ENCODE measurements at places on chromosomes 5 and 9.

DNA sequence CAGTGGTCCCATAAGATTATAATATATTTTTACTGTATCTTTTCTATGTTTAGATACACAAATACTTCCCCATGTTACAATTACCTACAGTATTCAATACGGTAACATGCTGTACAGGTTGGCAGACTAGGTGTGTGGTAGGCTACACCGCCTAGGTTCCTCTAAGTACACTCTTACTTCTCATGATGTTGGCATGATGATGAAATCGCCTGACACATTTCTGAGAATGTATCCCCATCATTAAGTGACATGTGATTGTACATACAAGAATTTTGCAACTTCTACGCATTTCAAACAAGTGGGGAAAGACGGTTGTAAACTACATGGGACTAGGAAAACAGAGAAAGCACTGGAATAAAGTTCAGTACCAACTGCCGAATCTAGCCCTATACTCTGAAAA is 53.3 kb downstream of the SETX start:
- DNase-seq: no peak

DNA sequence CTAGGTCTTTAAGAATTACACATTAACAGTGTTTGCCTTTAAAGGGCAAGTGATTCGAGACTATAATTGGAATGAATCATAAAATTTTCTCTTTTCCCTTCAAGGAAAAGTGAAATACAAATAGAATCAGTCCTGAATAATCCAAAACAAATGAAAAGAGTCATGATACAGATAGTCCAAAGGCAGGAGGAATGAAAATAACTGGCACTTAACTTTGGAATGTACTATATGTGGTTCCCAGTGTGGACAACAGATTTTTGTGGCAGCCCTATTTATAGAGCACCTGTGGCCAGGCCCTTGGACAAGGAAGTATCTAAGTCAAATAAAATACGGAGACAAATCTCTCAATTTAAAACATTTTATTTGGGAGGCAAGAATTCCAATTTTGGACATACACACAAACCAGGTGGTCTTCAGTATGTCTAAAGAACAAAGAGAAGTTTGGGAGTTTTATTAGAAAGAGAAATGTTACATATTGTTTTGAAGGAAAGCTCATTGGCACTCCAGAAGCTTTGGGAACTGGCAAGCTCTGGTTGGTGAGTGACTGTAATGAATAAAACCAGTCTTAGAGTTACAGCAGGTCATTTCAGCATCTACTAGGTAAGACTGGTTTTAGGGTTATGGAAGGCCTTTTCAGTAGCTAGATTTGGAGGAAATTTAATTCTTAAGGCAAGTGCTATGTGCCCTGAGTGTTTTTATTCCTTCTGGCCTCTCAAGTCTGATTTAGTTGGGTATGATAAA is 116.0 kb upstream of the PAM start:
- DNase-seq: no peak

DNA sequence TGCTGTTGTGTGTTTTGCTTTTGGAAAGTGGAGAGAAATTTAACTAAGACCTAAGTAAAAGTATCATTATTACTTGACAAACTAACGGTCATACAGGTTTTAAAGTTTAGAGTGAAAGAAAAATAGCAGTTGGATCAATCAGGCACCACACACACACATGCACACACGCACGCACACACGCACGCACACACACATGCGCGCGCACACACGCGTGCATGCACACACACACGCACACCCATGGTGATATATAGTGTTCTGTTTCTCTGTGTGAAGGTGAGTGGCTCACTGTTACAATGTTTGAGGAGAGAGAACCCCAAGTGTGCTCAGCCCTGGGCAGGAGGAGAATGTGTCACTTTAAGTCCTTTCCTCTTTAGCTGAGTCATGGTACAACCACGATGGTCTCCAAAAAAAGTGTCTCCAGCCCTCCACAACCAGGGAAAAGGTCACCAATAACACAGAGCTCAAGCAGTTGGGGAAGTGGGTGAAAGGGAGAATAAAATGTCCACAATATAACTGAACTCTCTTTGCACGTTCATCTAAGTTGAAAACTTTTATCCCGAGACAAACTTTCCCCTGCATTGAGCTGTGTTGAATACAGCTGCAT is 3.2 kb downstream of the ZNF366 start:
- no peak for DNase-seq

GRCh38 chr5:40678026-40678425 is 1.7 kb upstream of the PTGER4 start:
- DNase-seq: no peak

DNA sequence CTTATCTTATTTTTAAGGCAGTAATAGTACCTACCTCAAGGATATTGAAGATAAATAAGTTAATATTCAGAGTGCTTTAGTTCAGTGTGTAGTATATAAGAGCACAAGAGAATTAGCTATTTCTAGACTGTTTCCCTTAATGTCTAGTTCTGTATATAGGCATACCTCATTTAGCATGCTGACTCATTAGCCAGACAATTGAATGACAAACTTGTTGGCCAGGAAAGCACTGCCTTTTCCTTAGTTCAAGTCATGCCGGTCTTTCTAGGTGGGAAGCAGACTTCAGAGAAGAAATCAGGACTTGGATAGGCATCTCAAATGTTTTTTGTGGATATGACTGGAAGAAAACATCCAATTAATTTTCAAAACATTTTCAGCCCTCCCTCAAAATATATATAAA is 3.2 kb upstream of the FBXO4 start:
- DNase-seq: no peak

DNA sequence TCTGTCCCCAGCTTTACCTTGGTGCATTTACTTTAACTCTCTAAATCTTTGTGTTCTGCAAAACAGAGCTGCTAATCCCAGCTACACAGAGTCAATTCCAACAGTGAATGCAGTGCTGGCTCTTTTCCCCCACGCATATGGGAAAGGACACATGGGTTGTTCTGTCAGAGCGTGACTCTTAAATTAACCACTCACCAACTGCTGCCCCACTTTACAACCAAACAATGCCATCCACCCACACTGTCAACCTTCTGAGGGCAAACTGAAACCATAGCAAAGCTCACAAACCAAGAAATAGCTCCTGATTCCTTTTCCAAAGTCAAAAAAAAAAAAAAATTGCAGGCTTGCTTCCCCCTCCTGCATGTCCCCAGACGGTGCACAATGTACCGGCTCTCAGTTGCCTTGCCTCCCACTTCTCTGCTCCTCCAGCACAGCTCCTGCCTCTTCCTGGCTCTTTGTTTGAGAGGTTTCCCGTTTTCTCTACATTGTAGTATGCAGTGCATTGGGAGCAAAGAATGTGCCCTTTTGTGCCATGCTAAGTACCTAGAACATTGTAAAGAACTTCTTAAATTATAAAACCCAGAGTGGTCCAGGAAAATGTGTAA is 151.5 kb upstream of the DAPK1 start:
- no peak for DNase-seq

DNA sequence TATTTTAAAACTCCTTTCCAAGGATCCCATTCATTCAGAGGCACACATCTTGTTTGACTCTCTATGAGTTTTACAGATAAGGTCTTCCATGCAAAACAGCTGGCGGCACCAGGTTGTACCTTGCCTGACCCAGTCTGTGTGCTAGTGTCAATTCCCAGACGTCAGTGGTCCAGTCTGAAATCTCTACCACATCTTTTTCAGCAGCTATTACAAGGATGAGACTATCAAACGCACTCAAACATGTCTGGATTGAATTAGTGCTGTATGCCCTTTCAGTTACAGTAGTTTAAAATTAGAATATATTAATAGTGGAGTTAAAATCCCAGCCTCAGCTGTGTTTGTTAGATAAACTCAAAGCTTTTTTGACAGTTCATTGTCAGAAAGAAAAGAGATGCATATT is 11.7 kb downstream of the CDC14B start:
- no peak for DNase-seq

DNA sequence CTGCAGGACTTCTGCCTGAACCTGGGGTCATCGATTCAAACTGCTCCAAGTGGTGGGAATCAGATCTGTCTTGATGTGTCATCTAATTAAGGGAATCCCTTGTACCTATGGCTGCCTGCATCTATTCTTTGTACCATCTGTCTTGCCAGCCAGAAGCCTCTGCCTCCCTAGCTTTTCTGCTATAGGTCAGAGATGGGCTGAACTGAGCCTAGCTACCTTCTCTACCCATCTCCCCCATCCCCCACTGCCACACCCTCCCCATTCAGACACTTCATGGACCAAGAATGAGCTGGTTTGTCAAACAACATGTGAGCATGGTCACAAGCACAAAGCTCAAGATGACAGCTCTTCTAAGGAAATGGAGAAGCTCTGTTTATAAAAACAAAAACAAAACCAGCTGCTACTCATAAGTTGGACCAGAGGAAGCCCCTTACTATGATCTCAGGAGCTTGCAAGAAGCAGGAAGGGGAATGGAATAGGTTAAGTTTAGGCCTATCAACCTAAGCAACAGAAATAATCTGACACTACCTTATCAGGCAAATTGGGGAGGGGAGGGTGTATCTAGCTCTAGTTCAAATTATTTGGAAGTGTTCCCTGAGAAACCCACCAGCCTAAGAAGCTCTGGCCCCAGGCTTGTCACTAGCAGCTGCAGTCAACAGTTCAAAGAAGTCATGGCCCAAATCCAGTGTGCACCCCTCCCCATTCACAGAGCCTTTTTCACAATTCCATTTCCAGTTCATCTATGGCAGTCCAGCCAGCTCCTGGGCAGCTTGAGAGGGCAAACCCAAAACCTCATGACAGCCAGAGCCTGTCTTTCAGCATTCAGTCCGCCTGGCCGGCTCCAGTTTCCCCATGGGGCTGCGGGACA is 29.9 kb downstream of the SKP1 start:
- no peak for DNase-seq

DNA sequence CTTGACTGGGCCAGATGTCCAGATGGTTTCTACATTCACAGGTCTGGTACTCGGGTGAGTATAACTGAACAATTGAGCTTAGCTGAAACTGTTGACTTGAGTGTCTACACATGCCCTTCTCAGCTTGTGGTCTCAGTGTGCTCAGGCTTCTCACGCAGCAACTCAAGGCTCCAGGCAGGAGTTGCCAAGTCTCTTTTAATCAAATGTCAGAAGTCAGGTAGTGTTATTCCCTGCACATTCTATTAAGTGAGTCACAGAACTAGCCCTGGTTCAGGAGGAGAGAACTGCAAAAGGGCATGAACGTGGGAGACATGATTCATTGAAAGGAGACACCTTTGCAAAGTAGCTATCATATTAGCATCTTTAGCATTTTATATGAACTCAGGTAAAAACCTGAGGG is 199.3 kb upstream of the ACTBL2 start:
- DNase-seq: no peak

DNA sequence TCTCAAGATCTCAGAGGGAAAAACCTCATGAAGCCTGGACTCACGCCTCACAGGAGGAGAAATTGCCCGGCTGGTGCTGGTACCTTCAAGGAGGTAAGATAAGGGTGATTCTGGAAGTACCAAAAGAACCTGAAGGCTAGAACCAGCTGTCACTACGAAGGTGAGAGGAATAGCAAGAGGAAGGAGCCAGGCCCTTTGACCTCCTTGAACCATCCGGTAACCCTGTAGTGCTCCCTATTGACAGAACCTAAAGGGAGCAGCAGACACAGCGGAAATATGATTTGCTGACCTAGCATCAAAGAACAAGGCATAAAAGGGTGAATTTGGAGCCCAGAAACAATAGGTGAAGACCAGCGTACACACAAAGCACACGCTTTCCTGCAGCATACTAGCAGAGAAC is 92.2 kb downstream of the DOCK8 start:
- DNase-seq: no peak

GRCh38 chr9:127714951-127715469 is 453 bp downstream of the PTRH1 start:
- DNase-seq: no peak

GRCh38 chr5:111722140-111722539 is 34.9 kb downstream of the NREP start:
- no peak for DNase-seq

GRCh38 chr9:33143241-33143661 is 23.9 kb downstream of the B4GALT1 start:
- DNase-seq: peak; percentile 49

DNA sequence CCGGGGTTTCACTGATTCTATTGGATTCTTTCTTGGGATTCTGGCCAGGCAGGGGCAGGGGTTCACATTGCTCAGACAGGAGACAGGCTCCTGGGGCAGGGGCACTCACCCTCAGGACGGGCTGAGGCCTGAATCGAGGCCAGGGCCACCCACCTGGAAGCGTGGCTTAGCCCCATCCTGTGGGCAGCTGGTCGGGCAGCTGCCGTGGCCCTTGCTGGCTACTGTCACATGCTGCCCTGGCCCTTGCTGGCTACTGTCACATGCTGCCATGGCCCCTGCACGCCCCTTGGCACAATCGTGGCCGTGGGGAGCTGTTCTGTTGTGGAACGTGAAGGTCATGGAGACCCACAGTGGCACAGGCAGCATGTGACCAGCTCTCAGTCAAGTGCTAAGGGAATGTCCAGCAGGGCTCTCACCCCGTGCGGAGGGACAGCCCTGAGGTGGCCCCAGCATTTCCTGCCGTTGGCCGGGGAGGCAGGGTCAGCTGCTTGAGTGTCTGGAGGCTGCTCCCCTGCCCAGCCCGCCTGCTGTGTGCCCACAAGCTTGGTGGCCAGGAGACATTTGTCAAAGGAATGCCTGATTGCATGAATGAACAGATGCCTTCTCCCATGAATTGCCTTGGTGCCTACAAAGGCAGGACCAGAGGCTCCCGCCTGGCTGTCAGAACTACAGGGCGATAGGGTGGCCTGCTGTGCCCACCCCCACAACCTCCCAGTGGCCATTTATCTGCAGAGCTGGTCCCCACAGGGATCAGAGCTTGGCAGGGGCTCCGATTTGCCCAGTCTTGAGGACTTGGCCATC is 16.9 kb upstream of the TMEM250 start:
- no peak for DNase-seq

- no peak for DNase-seq
Measured at GRCh38 chr5:144191531-144191930, 20.9 kb downstream of the KCTD16 start.

- DNase-seq: no peak
Measured at GRCh38 chr9:79662537-79662956, 90.8 kb downstream of the TLE4 start.

DNA sequence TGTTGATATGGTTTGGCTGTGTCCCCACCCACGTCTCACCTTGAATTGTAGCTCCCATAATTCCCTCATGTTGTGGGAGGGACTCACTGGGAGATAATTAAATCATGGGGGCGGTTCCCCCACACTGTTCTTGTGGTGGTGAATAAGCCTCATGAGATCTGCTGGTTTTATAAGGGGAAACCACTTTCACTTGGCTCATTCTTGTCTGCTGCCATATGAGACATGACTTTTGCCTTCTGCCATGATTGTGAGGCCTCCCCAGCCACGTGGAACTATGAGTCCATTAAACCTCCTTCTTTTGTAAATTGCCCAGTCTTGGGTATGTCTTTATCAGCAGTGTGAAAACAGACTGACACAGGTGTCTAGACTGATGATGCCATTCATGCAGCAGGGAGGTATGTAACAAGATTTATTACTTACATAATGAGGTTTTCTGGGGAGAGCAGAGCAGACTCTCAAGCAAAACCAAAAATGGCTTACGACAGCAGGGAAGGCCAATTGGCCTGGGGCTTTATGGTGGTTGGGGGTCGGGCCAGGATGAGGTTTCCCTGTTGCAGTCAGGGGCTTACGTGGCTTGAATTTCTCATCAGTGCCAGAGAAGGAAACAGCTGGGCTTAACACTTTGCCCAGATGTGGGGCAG is 9.5 kb upstream of the COMMD10 start:
- no peak for DNase-seq
